ENCODE measurements at places on chromosomes 2 and 18.

DNA sequence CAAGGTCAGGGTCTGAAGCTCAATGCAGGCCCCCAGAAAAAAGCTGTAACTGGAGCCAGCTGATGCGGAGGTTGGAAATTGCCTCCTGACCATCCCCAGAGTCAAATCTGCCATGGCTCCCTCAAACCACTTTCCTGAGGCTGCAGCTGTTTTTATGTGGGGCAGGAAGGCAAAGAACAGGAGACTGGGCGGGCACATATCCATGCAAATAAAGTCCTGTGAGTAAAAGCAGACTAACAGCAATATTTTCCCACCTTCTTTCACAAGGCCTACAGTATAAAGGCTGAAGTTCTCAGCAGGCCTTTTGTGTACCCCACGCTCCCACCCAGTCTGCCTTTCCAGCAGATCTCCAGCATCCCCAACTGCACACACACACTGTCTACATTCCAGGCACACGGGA is 47.1 kb downstream of the CYP1B1 start:
- DNase-seq: no peak

DNA sequence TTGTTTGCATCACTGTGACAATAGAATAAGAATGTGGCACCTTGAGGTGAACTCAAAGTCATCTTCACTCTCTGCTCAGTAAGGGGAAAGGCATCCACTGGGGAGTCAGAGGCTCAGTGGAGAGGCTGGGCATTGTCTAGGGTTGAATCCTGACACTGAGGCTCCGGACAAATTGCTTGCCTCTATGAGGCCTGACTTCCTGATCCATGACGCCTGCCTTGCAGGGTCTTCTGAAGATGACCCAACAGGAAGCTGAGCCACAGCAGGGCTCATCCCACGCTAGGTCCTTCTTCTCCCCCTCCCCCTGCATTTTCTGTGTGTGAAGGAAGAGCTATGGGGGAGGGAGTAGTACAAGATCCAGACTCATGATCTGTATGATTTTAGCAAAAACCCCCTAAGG is 265.1 kb downstream of the SH3BP4 start:
- no peak for DNase-seq

DNA sequence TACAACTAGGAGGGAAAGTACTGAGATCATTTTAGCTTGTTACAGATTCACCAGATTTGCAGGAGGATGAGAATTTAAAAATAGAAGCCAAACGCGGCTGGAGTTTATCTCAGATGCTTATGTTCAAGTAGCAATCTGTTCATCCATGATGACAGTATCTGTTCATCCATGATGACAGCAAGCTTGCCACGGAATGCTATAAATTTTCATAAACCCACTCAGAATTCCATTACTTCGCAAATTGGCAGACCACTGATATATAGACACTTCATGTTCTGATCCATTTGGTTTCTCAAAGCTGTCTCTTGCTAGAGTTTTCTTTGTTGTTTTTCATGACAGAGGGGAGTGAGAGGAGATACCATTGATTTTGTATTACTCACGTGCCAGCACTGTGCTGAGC is 84.2 kb downstream of the GAREM1 start:
- no peak for DNase-seq

DNA sequence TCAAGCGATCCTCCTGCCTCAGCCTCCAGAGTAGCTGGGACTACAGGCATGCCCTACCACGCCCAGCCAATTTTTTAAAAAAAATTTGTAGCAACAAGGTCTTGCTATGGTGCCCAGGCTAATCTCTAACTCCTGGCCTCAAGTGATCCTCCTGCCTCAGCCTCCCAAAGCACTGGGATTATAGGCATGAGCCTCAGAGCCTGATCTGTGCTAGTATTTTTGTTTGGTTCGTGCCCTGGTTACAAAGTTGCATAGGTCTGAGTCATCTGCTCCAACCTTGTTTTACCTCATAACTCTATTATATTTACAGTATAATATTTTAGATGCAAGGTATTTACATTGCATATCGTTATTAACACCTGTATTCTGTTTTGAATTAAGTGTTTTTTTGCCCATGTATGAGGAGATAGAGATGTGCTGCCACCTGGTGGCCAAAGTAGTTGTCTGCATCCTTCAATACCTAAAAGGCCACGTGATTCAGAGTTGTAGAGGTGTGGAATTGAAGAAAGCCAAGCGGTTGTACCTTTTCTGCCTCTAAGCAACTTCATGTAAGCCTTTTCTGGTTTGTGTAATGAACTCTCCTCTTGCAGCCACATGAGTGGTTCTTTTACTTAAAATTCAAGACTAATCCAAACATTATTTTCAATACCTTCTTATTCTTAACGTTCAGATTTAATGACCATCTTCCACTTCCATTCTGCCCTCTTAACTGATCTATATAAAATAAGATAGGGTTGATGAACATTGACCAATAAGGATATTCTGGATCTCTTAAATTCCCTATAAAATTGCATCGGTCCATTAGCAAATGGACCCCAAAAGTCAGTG is 19.9 kb upstream of the CABYR start:
- DNase-seq: peak; percentile 87

- DNase-seq: no peak
Measured at GRCh38 chr18:13558790-13559189, 167.6 kb downstream of the FAM210A start.

DNA sequence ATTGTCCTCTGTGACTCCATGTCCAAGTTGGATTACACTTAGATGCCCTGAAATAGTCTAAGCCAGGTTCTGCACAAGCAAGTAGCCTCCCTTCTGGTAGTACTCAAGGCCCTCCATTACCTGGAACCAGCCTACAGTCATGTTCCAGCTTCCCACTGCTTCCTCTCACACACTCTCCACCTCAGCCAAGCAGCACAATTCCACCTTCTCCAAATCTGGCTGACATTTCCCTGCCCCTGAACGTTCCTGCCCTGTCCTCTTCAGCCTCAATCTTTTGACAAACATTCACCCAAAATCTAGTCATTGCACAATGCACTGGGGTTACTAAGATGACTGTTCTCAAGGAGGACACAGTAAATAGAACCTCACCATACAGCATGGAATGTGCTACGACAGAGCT is 95.3 kb upstream of the KLHL29 start:
- DNase-seq: no peak

DNA sequence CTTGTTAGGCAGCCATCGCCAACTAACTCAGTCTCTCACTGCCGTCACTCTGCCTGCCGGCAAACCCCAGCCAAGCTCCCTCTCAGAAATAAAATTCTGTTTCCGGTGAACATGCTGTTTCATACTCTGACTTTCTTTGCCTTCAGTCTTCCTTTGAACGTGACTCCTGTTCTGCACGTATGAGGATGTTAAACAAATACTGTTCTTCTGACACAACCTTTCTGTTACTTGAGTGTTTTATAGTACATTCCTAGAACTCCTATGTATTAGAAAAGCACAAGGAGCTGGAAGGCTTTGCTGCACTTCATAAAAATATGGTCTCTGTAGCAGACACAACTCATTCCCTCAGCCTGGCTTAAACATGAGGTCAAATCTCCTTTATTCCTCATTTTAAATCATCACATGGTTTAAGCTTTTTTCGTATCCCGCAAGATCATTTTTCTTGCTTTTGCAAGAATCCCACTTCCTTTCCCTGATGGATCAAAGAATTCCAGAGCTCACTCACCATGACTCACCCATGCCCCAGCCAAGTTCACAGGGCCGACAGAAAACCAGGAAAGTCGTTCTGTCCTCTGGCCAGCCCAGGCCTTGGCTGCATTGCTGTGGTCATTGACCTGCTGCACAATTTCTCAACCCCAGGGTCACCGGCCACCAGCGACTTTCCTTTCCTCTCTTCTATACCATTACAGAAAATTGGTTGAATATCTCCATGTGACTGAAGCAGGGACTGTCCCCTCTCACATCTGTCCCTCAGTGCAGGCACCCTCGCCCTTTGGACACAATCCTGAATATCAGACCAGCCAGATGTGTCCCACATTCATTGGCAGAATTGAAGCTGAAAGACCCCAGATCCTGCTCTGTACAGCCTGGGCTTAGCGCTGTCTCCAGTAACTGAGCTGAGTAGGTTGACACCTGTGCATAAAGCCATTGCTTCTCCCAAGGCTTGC is 183.1 kb upstream of the ARL4C start:
- DNase-seq: no peak

- no peak for DNase-seq
Measured at GRCh38 chr18:23267447-23267776, 132.1 kb downstream of the CABLES1 start.

DNA sequence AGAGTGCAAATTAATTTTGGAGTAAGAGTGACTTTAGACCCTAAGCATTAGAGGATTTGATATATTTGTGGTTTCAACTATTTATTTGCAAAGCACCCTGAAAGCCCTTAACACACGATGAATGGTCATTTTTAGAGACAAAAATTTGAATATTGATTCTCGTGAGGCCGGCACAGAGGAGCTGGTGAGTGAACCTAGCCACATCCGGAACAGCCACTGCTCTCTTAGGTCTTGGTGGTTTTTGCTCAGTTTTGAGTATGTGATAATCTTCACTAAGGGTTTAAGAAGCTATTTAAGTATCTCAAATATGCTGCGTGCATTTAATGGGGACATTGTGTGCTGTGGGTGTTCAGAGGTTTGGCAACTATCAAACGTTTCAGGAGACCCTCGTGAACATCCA is 204.8 kb downstream of the TSN start:
- DNase-seq: no peak

- no peak for DNase-seq
Measured at GRCh38 chr18:5478261-5478660, 65.5 kb downstream of the EPB41L3 start.

DNA sequence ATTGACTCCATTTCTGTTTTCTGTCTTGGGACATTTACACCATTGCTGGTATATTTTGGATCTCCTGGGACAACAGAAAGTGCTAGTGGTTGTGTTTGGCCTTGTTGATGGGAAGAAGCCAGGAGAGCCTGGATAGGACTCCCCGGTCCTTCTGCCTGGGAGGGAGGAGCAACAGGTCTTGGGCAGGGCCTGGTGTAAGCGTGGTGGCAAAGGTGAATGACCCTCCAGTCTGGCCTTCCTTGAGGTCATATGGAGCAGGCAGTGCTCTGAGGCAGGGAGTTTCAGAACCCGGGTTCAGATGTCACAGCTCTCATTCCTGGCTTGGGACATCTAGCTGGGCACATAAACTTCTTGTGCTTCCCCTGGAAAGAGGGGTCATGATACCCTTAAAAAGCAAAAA is 56.0 kb upstream of the RBM44 start:
- DNase-seq: no peak

- no peak for DNase-seq
Measured at GRCh38 chr2:158650646-158651357, 144.3 kb upstream of the DAPL1 start.

DNA sequence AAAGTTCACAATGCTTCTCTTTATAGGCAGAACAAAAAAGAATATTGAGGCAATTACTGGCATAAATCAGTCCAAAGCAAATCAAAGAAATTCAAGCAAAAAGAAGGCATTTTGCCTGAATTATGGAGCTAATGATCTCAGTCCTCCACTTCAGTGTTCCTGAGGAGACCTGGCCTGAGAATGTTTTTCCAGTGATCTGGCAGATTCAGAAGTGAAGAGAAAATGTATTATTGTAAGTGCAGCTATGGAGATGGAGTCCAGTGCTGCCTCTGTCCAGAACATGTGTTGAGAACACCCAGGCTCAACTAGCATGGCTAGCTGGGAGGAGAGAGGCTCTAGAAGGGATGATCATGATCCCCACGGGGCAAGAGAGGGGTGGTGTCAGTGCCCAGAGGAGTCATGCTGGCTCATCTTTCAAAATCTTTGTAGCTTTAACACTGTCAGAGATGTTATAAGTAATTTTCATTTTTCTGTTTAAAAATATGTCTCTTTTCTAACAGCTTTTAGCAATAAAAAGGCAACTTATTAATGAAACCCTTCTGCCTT is 367.0 kb upstream of the RAB12 start:
- no peak for DNase-seq

- peak; percentile 7 for DNase-seq
Measured at GRCh38 chr2:46229134-46230063, 67.8 kb upstream of the EPAS1 start.

DNA sequence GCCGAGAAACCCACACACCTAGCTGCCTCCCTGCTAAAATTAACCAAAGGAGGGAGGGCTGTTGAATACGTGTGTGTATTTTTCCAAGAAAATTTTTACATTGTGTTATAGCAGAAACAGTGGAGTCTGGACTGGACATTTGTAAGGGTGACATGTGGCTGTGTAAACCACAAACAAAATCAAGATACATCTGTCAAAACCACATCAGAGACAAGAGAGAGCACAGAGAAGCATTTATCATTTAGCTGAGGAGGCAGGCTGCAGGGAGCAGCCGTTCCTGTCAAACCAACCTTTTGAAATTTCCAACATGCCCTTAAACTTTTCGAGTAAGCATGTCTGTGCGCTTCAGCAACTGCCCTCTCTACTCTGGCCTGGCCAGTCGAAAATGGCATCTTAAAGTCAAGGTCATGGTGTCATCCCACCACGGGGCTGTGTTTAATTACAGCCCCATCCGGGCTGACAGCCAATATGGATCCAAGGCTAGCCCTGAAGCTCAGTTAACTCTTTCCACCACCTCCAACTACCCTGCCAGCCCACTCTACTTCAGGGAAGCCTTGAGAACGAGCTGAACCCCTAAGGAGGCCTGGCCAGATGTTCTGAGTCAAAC is 8.4 kb downstream of the BCL11A start:
- DNase-seq: no peak

DNA sequence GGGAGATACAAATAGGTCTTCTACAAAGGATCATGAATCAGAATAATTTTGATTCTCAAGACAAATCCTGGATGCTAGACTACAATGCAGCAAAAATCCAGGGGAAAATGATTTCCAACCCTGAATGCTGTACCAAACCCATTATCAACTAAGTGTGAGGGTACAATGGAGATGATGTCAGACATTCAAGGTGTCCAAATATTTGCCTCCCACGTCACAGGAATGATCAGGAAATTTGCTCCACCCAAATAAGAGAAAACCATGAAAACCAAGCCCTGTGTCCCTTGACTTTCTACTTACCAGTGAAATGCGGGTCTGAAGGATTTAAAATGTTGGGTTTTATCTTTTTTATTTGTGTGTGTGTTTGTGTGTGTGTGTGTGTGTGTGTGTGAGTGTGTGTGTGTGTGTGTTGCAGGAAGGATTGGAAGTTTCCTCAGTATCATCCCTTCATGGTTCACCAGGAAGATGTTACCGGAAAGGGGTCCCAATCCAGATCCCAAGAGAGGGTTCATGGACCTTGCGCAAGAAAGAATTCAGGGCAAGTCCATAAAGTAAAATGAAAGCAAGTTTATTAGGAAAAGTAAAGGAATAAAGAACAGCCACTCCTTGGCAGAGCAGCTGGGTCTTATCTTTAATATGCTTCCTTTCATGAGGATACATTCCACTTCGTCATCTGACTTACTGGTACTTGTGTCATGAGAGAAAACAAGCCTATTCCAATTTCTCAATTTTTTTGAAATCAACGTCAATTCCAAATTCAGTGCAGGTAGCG is 61.1 kb upstream of the ID2 start:
- DNase-seq: no peak

GRCh38 chr2:238352361-238352760 is 32.0 kb downstream of the TRAF3IP1 start:
- no peak for DNase-seq

GRCh38 chr18:11757084-11757590 is 68.1 kb downstream of the GNAL start:
- DNase-seq: no peak
